ENCODE measurements at places on chromosomes 16 and 17. TPM values are rescaled to one million over a fixed set of nuclear protein-coding genes. Genes with fewer than 3 reads are reported as not detected.

Gene SULT1A3
- 1.1 TPM for polyA plus RNA-seq

Gene EMC8
- polyA plus RNA-seq, result 26.1 TPM

Gene XYLT1
- polyA plus RNA-seq, result 2.0 TPM

Gene SCO1
- polyA plus RNA-seq, result 17.1 TPM

- H3K27ac ChIP-seq, result peak overlapping the region; percentile 48
- peak; percentile 19 for DNase-seq
- peaks cover 40% of the 10 kb centered on the region for H3K4me1 ChIP-seq
- H3K27me3 ChIP-seq, result no peaks in the 10 kb centered on the region
Observed at GRCh38 chr16:57123974-57124674, 31.7 kb downstream of the CPNE2 start.

GRCh38 chr17:72724267-72724666 is 368.2 kb downstream of the SLC39A11 start:
- no peak for DNase-seq
- H3K27ac ChIP-seq, result no peak overlapping the region
- no peaks in the 10 kb centered on the region for H3K27me3 ChIP-seq
- peaks cover 19% of the 10 kb centered on the region for H3K4me1 ChIP-seq
- no peak overlapping the region for H3K4me3 ChIP-seq

DNA sequence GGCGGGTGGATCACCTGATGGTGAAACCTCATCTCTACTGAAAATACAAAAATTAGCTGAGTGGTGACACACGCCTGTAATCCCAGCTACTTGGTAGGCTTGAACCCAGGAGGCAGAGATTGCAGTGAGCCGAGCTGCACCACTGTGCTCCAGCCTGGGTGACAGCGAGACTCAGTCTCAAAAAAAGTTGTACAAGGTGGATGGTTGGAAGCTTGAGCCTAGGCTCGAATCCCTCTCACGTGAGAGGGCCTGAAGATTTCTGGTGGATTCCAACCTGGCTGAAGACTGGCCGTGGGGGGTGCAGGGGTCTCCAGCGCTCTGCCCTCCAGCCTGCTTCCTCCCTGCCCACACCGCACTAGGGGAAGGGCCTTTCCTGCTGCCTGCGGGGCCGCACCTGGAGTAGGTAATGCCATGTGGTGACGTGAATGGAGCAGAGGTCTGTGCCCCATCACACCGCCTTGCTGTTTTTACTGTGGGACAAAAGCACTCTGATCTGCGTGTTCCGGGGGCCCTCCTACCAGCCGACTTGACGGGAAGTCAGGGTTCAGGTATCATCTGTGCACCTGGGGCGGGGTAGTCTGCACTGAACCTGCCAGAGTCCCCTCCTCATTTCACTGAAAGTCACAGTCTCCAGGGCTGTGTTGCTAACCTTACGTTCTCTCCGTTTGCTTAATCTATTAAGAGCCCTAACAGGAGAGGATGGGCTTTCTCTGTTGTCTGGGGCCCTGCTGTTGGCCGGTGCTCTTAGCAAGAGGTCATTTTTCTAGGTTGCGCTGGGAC is 4.2 kb downstream of the RPL13 start:
- H3K4me1 ChIP-seq, result peaks cover 45% of the 10 kb centered on the region
- no peaks in the 10 kb centered on the region for H3K27me3 ChIP-seq
- no peak for DNase-seq

GRCh38 chr17:38605841-38606645 is at the start of gene SRCIN1:
TSS of gene SRCIN1 (minus strand) at chr17:38605952. CDS start at chr17:38605705, 247 bp downstream.
- H3K27me3 ChIP-seq, result peaks cover 37% of the 10 kb centered on the region
- DNase-seq, result peak; percentile 30
- H3K4me3 ChIP-seq, result peak within 1 kb of the TSS; percentile 50
- H3K4me1 ChIP-seq, result peaks cover 9% of the 10 kb centered on the region
- H3K27ac ChIP-seq, result no peak within 1 kb of the TSS
- H3K36me3 ChIP-seq, result no peaks in the 10 kb centered on the region

GRCh38 chr16:8847623-8848022 is 21.2 kb downstream of the CARHSP1 start:
- H3K27me3 ChIP-seq, result no peaks in the 10 kb centered on the region
- H3K27ac ChIP-seq, result no peak overlapping the region
- H3K4me3 ChIP-seq, result no peak overlapping the region
- H3K4me1 ChIP-seq, result no peaks in the 10 kb centered on the region
- H3K36me3 ChIP-seq, result peaks cover 7% of the 10 kb centered on the region

DNA sequence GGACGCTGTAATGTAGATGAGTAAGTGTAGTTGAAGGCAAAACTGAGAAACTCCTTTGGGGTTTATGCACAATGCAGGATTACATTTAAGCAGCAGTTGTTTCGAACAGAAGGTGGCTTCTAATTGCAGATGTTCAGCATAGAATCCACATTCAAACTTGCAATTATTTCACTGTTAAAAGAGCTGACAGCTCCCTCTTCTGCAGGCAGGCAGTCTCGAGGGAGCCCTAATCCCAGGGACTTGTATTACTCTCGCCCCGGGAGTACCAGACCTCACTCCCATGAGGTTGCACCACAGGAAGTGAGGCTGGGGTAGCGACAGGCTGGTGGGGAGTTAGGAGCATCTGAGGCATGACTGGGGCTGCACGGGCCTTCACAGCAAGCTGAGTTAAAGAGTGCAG is 484.3 kb upstream of the EEF2KMT start:
- DNase-seq, result no peak
- no peaks in the 10 kb centered on the region for H3K4me1 ChIP-seq
- H3K36me3 ChIP-seq, result no peaks in the 10 kb centered on the region
- H3K27ac ChIP-seq, result no peak overlapping the region

GRCh38 chr17:33667052-33667509 is 374.0 kb upstream of the ASIC2 start:
- no peak overlapping the region for H3K4me3 ChIP-seq
- no peaks in the 10 kb centered on the region for H3K27me3 ChIP-seq
- no peaks in the 10 kb centered on the region for H3K4me1 ChIP-seq
- no peaks in the 10 kb centered on the region for H3K36me3 ChIP-seq
- DNase-seq, result peak; percentile 30
- H3K27ac ChIP-seq, result no peak overlapping the region

DNA sequence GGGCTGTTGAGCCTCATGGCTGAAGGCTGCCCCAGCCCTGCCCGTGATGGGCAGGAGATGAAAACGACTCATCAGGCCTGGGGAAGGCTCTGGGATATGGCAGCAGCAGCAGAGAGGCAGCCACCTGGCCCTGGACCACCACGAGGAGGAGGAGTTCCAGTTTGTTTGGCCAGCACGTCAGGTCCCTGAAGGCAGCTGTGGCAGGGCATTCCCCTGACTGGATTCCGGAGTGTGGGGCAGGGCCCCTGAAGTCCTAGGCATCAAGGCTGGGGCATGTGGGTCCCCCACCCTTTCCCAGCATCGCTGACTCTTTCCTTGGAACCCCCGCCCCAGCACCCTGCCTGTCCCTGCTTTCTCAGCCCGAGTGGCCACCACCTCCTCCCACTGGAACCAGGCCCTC is 197.4 kb downstream of the ZNF423 start:
- no peak overlapping the region for H3K27ac ChIP-seq
- H3K36me3 ChIP-seq, result no peaks in the 10 kb centered on the region
- H3K4me3 ChIP-seq, result no peak overlapping the region
- H3K4me1 ChIP-seq, result no peaks in the 10 kb centered on the region
- no peak for DNase-seq
- H3K27me3 ChIP-seq, result no peaks in the 10 kb centered on the region

GRCh38 chr17:59669411-59669810 is 37.8 kb downstream of the PTRH2 start:
- no peak overlapping the region for H3K27ac ChIP-seq
- no peak for DNase-seq
- H3K4me1 ChIP-seq, result no peaks in the 10 kb centered on the region
- H3K4me3 ChIP-seq, result no peak overlapping the region
- no peaks in the 10 kb centered on the region for H3K27me3 ChIP-seq

DNA sequence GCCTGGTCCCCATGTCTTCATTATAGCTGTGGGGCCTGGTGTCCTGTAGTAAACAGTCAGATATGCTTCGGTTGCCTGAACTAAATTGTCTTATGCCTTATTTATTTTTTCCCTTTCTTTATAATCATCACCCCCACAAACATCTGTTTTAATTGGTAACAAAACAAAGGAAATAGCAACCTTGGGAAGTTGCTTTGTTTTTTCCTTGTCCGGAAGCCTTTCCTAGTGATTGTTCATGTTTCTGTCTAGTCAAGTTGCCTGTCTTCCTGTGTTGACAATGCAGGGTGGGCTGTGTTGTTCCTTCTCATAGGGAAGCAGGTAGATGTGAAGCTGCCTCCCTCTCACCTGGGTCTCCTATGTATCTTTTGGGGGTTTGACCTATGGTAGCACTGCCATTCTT is 16.7 kb downstream of the PGS1 start:
- no peak overlapping the region for H3K27ac ChIP-seq
- no peak overlapping the region for H3K4me3 ChIP-seq

DNA sequence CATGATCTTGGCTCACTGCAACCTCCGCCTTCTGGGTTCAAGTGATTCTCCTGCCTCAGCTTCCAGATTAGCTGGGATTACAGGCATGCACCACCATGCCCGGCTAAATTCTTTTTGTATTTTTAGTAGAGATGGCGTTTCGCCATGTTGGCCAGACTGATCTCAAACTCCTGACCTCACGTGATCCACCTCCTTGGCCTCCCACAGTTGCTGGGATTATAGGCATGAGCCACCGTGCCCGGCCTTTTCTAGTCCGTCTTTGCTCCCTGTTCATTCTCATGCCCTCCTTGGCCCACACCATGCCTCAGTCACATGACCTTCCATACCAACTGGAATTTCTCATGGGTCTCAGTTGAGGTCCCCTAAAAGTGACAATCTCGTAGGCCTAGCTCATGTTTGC is 86.9 kb downstream of the SNX29 start:
- no peaks in the 10 kb centered on the region for H3K27me3 ChIP-seq
- peaks cover 12% of the 10 kb centered on the region for H3K4me1 ChIP-seq
- no peak for DNase-seq
- H3K36me3 ChIP-seq, result no peaks in the 10 kb centered on the region
- H3K4me3 ChIP-seq, result no peak overlapping the region

DNA sequence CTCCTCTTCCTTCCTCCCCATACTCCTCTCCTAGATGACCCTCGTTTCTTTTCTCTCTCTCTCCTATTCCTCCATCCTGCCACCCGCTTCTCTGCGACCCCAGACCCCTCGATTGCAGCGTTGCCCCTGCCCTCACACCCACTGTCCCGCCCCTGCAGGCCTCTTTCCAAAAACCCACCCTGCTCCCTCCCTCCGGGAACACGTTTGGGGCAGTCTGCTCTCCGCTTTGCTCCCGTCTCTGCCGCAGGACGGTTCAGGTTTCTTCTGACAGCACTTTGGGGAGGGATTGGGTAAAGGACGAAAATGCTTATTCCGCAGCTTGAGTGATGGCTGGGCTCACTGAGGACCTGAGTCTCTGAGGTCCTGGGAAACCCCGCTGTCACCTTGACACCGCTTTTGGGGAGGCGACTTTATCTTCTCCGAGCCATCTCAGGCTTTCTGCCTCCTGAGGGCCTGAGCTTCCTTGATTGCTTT is 690 bp downstream of the NDE1 start:
- no peak for DNase-seq
- H3K4me3 ChIP-seq, result peak overlapping the region; percentile 84
- peaks cover 14% of the 10 kb centered on the region for H3K4me1 ChIP-seq
- no peaks in the 10 kb centered on the region for H3K27me3 ChIP-seq
- H3K27ac ChIP-seq, result peak overlapping the region; percentile 98
- H3K36me3 ChIP-seq, result no peaks in the 10 kb centered on the region

DNA sequence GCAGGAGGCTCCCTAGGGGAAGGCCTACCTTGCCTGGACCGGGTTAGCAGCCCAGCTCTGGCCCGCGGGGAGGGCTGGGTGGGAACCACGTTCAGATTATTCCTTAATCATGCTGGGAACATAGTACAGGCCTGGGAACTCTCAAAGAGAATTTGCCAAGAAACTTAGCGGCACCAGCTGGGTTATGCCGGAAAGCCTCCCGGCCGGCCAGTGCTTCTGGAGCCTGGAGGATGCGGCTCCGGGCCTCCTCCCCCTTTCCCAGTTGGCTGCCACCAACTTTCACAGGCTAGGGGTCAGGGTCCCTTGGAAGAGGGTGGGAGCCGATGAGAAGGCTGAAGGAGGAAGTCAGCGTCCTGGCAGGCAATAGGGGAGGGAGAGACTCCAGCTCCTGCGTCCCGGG is 10.8 kb downstream of the NGFR start:
- H3K27ac ChIP-seq, result no peak overlapping the region
- H3K4me3 ChIP-seq, result no peak overlapping the region
- H3K4me1 ChIP-seq, result no peaks in the 10 kb centered on the region

GRCh38 chr16:82834151-82834815 is 207.5 kb downstream of the CDH13 start:
- no peaks in the 10 kb centered on the region for H3K4me1 ChIP-seq
- H3K36me3 ChIP-seq, result no peaks in the 10 kb centered on the region
- no peak overlapping the region for H3K27ac ChIP-seq
- no peak overlapping the region for H3K4me3 ChIP-seq
- no peaks in the 10 kb centered on the region for H3K27me3 ChIP-seq

DNA sequence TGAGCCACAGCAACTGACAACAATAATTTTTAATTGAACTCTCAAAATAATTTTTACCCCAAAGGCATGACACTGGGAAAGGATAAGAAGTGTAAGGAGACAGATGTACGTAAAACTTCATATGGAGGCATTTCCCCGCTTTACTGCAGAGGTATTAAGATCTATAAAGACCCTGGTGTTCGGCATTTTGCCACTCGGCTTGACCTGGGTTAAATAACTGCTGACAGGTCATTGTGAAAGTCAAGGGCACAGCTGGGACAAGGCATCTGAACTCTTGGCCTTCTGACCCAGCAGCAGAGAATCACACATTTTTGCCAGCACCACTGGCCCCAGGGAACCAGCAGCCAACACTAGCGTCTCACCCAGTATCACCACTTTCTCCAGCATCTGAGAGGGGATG is 372.1 kb downstream of the SOX9 start:
- no peaks in the 10 kb centered on the region for H3K4me1 ChIP-seq
- no peaks in the 10 kb centered on the region for H3K27me3 ChIP-seq
- H3K36me3 ChIP-seq, result no peaks in the 10 kb centered on the region
- DNase-seq, result no peak
- no peak overlapping the region for H3K4me3 ChIP-seq

DNA sequence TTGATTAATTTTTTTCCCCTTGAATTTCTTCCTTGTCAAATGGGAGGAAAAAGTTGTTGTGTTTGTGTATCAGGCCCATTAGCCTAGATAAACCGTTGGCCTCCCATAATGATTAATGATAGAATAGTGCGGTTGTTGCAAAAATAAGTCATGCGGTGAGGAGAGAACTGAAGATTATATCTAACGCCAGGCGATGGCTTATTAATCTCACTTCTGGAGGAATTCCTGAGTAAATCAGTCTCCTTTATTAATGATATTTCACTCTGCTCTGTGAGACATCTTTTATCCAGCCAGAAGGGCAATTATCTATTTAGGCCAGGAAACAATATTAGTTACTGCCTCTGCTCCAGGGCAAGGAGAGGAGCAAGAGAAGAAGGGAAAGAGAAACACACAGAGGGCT is 107.3 kb downstream of the IRX5 start:
- no peak for DNase-seq
- H3K36me3 ChIP-seq, result no peaks in the 10 kb centered on the region
- H3K27ac ChIP-seq, result no peak overlapping the region
- no peaks in the 10 kb centered on the region for H3K4me1 ChIP-seq
